ENCODE measurements at places on chromosomes 5 and 9.
A peak's percentile ranks its signal among the peaks of the same experiment; 100 is the strongest.

DNA sequence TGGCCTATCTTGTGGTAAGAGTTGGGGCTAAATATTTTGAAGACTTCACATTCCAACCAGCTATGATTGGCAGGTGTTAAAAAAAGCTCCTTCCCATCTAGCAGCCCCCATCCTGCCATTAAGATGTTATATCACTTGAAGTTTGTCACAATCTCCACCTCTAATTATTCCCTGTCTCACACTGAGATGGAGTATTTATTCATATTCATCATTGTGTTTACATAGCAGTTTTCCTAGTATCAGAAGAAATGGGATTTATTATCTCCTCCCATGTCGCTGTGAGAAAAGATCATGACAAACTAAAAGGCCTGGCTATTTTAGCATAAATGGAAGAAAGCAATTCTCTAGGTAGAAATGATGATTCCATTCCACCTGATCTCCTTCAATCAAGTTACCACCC, 653.6 kb downstream of the GABRG2 start:
- no peak for DNase-seq

- DNase-seq, result no peak
Measured at GRCh38 chr9:114003758-114004157, 74.3 kb downstream of the AMBP start.

DNA sequence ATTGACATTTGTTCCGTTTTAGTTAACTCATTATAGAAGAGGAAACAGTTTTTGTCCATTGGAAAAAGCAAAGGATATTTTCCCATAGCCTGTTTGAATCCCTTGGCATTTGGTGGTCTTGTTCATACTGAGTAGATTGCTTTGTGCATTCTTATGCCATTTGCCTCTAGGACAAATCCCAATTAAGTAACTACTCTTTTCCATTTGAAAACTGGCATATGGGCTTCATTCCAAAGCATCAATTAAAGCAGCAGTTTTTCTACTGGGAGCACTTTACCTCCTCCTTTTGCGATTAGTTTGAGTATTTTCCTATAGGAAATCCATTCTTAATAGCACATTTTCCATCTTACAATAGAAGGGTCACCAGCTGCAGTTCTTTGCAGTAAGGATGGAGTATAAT, 31.2 kb downstream of the GPR21 start:
- DNase-seq, result no peak

DNA sequence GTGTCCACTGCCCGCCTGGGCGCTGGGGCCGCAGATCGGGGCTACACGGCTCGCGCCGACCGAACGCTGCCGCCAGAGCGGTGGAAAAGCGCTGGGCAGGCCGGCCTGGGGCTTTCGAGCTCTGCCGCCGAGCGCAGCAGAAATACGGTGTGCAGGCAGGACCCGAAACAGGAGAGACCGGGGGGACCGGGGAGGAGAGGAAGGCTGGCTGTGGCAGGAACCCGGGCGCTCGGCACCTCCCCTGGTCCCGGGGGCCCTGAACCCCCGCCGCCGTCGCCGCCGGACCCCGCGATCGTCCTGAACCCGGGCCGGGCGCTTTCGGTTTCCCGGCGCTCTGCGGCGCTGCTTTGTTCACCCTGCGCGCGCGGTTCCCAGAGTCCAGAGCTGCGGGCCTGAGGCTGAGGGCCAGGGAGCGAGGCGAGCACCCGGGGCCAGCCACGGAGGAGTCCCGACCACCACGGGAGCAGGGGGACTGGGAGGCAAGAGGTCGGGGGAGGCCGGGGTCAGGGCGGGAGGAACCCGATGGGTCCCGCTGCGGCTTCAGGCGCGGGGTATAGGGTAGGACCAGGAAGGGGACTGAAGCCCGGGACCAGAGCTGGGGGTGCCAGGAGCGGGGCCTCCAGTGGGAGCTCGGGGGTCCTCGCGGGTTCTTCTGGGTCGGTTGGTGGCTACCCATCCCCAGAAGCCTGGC, 12.0 kb downstream of the IRX2 start:
- no peak for DNase-seq

DNA sequence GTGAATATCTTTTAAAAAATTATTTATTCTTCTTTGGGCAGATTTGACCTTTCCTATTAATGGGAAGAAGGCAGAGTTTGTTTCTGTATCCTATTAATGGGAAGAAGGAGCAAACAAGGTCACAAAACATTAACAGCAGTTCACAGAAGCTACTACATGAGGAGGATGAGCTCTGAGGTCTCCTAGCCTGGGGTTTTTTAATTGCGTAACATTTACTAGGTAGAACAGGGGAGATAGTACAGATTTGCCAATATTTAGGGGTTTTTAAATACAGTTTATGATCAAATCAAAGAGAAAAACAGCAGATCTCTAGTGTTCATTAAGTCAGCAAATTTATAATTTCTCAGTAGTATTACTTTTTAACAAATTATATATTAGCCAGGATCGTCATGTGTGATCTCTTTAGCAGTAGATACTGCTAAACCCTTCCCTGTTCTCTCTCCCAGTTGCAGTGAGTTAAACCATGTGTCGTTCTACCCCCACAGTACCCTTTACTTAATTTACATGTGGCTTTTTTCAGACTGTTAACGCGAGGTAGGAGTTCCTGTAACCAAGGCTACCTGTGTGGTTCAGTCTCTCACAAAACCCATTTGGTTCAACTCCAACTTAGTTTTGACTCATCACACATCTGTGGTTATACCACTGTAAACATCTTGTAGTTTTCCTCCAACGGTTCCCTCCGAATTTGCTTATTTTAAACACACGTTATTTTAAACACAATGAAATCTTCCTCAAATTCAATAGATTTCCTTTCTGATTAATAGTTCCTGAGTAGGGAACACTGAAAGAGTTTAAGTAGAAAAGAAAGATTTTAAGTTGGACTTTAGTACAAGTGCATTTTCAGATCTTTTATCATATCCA, 13.3 kb downstream of the SLC25A46 start:
- no peak for DNase-seq

DNA sequence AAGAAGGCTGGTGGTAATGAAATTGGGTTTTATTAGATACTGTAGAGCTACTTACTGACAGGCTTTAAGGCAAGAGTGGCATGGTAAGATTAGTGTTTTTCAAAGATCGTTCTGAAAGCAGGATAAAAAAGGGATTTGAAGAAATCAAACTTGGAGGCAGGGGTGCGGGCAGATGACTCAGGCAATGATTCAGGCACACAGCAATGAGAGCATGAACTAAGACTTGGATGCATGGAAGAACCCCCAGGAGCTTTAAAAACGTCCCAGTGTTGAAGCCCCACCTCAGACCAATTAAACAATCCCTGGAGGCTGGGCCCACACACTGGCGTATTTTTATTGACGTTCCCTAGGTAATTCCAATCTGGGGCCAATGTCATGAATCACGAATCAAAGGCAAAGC, 102.5 kb downstream of the SREK1 start:
- no peak for DNase-seq

DNA sequence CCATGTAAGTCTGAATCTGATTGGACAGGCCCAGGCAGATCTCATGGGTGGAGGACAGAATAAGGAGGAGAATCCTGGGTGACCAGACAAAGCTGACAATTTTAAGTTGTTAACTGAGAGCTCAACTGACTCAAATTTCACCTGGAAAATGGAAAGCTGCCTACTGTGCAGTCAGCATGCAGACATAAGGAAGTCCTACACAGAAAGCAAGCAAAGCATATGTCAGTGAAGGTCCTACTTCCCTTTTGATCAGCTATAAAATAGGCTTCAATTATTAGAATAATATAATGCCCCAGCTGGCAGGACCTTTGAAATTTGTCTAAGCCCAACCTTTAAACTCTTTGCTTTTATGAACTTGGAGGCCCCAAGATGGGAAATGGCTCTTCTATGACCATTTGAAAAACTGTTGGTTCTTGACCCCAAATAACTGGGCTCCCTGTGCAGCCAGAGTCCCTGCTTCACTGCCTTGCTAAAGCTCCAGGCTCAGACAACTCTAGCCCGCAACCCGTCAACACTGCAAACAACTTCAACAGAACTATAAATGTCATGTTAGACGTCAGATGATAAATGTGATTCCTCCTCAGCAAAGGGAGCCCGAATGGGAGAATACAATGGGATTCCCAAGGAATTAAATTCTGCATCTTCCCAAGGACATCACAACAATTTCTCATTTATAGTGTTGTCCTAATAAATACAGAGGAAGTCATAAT, 118.9 kb upstream of the ADRA1B start:
- DNase-seq, result no peak

GRCh38 chr5:179125789-179126505, 65.8 kb downstream of the ZNF354C start:
- no peak for DNase-seq

GRCh38 chr5:181114284-181114843, 16.6 kb downstream of the OR2V1 start:
- no peak for DNase-seq

GRCh38 chr5:14588758-14589543, 7.4 kb downstream of the OTULINL start:
- DNase-seq, result no peak

GRCh38 chr5:159414021-159414420, 83.7 kb upstream of the IL12B start:
- no peak for DNase-seq

DNA sequence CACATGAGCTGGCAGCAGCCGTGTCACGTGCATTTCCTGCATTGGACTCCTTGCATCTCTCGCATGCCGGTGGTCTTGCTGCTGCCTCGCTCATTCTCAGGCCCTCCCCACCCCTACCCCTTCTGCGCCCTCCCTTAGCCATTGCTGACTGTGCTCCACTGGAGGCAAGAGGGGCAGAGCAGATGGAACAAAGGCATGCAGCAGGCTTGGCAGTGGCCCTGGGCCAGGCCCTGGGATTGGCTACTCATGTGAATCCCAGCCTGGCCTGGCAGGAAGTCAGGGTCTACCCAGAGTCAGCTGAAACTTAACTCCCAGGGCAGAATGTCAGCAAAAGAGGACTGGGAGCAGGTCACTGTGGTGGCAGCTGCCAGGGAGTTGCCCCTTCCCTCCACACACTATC, 62.3 kb downstream of the TSTD2 start:
- DNase-seq, result no peak

- no peak for DNase-seq
Measured at GRCh38 chr9:3526997-3527940, 1.5 kb upstream of the RFX3 start.

- peak; percentile 18 for DNase-seq
Measured at GRCh38 chr9:124551472-124552272, 44.5 kb upstream of the NR5A1 start.

DNA sequence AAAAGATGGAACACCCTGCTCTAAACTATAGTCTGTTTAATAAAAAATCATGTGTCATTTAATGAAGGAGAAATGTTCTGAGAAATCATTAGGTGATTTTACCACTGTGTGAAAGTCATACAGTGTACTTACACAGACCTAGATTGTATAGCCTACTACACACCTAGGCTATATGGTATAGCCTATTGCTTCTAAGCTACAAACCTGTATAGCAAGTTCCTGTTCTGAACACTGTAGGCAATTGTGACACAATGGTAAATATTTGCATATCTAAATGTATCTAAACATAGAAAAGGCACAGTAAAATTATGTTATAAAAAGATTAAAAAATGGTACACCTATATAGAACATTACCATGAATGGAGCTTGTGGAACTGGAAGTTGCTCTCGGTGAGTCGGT, 40.6 kb downstream of the EFNA5 start:
- no peak for DNase-seq

DNA sequence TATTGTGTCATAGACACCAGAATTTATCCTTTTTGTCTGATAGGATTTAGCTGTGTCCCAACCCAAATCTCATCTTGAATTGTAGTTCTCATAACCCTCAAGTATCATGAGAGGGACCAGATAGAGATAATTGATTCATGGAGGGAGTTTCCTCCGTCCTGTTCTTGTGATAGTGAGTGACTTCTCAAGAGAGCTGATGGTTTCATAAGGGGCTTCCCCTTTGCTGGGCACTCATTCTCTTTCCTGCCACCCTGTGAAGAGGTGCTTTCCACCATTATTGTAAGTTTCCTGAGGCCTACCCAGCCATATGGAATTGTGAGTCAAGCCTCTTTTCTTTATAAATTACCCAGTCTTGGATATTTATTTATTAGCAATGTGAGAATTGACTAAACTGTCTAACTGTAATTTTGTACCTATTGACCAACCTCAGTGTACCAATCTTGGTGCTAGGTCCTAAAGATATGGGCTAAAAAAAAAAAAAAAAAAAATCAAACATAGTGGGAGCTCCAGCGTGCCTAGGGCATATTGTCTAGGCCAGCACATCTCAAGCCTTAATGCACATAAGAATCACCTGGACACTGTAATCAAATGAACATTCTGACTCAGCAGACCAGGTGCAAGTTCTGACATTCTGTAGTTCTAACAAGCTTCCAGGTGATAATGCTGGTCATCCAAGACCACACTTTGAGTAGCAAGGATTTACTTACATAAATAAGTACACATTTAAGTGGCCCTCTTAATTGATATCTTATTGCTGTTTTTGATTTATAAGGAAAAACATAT, 30.5 kb downstream of the ST8SIA4 start:
- DNase-seq, result no peak

GRCh38 chr5:172637740-172638139, 3.3 kb upstream of the NEURL1B start:
- DNase-seq, result no peak

- no peak for DNase-seq
Measured at GRCh38 chr9:73643379-73644013, 491.8 kb downstream of the ANXA1 start.

- DNase-seq, result no peak
Measured at GRCh38 chr9:3682186-3682585, 156.4 kb upstream of the RFX3 start.

DNA sequence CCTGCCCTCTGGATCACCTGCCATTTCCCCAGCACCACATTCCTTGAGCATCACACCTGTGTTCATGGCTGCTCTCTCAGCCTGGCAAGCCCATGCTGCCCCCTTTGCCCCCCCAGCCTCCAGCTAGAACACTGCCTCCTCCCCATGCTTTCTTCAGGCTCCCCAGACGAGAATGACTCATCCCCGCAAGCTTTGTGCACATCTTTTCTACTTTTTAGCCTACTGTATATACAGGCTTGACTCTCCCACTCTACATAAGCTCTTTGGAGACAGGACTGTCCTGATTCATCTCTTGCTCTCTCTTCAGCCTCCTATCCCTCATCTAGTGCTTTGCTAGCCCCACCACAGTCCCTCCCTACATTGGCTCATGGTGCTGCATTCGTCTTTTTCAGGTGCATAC, 19.9 kb upstream of the GLIPR2 start:
- no peak for DNase-seq

GRCh38 chr9:95752129-95752731, 123.3 kb upstream of the ERCC6L2 start:
- DNase-seq, result no peak

GRCh38 chr9:79610019-79610631, 38.4 kb downstream of the TLE4 start:
- no peak for DNase-seq

GRCh38 chr9:96871176-96871575, 16.9 kb upstream of the ZNF782 start:
- DNase-seq, result no peak

DNA sequence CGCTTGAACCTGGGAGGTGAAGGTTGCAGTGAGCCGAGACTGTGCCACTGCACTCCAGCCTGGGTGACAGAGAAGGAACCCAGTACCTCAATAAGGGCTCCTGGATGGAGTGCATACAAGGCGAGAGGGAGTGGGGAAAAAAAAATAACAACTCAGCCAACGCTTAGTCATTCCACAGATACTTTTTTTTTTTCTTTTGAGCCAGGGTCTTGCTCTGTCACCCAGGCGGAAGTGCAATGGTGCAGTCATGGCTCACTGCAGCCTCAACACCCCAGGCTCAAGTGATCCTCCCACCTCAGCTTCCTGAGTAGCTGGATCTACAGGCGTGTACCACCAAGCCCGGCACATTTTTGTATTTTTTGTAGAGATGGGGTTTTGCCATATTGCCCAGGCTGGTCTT, 59.5 kb upstream of the GGTA1 start:
- DNase-seq, result no peak

- DNase-seq, result no peak
Measured at GRCh38 chr9:6955251-6955921, 197.6 kb downstream of the KDM4C start.

Data from stimulated activated CD4-positive, alpha-beta T cell treated with anti-CD3 and anti-CD28 coated beads, Interleukin-12 subunit alpha, Interleukin-12 subunit beta, amount 100 ng/mL, for 48 hours (primary cell).